NCI-H1436 treated with DMSO at 0.1 percent for 48 hours (cell line): ENCODE measurements at places on chromosomes 12 and 14.

DNA sequence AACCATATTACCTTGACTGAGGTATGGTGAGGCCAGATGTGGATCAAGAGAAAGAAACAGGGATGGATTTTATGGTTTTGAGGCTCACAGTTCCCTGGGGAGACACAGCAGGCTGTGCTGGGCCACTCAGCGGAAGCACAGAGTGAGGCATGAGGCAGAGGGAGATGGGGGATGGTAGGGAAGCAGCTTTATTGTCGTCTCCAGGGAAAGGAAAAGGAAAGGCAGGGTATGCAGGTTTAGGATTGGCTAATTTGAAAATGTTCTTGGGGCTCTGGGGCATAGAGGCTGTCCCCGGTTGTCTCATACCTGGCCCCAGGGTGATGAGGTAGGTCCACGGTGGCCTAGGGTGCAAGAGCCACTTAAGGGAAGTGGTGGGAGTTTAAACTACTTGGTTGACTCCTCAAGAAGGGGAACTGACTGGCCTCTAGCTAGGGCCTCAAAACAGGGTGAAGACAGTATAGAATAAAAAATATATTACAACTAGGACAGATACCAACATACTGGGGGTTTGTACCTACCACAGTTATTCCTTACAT, 322.8 kb downstream of the RGS6 start:
- no peak for DNase-seq

DNA sequence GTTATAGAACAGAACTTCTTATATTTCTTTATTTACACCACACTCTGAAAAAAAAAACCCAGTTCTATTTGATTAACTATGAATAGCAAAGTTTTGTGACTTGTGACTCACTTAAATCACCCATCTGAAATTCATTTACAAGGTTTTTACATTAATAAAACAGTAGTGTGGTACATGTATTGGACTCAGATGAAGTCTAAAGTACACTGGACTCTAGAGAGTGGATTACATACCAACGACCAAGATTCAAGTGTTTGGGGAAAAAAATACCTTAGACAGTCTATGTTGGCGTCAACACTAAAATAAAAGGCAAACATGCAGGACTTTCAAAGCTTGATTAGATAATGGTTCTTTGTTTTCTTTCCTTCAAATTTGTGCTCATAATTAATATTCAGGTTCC, 85.7 kb downstream of the SLC38A1 start:
- no peak for DNase-seq

DNA sequence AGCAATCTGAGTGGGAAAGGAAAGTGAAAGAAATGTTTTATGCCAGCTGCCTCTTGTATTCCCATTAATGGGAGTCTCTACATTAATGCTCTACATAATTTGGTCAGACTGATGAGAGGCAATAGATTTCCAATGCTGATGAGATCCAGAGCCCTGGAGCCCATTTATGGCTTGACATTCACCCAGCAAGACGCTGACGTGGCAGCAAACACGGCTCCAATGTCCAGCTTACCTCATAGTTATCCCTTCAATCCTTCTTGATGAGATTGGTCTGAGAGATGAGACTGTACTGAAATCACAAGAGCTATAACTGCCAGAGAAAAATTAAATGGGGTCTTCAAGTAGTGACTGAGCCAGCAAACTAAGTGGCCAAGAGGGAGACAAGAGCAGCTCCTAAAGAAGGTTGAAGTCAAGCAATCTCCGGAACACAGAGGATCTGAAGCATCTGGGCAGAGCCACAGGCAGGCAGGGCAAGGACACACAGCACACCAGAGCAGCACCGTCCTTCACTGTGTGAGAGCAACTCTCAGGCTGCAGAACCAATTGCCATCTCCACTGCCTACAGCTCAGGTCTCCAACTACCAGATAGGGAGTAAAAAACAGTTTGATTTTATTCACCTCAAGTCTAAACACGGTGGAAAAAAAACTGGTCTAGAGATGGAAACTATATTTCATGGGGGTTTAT, 7.3 kb upstream of the MYO1A start:
- DNase-seq: no peak

- DNase-seq: no peak
These were observed 941 bp downstream of the ZDHHC17 start for GRCh38 chr12:76764856-76765255.

DNA sequence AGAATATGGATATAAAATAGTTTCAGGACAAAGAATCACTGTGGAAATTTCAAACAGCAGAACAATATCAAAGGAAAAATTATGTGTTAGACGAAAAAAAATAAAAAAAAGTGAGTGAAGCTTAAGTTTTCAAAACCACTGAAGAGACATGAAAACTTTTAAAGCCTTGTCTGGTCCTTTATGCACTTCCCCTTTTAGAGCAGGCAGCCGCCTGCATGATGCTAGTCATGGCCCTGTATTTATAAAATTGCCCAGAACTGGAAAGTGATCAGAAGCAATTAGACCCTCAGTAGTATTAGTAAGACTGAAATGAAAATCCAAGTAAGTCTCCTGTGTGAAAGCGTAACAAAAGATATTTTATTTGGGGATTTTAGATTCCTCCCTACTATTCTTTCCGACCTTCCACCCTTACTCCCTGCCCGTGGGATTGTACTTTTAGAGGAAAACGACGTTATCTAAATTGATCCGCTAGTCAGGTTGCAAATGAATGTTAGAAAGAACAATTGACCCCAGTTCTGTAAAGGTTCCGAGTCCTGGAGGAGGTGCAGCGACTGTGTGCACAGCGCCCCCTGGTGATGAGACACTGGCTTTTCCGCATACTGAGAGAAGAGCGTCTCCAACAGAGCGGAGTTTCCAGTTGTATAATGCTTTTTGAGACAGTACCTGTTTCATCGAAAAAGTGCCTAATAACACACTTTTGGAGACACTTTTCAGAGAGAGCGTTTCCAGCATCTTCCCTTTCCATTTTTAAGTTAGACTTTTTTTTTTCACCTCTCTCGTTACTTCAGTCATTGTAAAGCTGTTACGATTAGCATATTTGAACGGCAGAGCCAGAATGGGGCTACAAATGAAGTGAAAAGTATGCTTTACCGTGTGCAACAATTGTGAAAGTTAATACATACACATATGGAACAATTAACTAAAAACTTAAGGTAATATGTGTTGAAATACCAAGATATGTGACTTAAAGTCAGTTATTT, 12.4 kb downstream of the MGST1 start:
- DNase-seq: no peak

DNA sequence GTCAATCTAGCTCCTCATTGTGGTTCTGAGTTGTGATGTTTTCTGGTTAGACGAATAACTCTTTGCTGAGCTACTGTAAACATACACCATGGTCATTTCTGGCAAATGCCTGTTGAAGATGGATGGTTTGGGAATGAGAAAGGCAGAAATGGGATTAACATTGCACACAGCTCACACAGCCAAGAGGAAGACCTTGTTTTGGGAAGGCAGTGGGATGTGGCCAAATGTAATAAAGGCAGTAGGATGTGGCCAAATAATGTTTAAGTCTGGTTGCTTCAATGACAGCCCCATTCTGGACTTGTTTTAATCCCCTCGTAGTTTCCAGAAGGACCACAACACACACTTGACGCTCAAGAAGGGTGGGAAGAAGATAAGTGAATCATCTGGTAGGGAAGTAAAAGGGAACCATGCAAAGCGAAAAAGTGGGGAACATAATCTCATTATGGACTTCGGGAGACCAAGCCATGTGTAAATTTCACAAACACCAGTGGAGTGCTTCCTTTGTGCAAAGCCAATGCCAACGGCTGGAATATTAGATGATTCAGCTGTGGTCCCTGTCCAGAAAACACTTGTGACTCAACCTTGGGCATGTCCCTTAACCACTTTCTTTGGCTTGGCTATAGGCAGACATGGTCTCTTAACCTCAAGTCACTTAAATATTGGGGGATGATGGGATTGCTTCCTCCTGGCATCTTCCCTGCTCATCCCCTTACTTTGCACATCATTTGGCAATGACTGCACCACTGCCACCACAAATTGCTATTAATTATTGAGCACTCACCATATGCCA, 284.4 kb upstream of the CRY1 start:
- DNase-seq: no peak
